ENCODE measurements at places on chromosomes 6 and 20.

DNA sequence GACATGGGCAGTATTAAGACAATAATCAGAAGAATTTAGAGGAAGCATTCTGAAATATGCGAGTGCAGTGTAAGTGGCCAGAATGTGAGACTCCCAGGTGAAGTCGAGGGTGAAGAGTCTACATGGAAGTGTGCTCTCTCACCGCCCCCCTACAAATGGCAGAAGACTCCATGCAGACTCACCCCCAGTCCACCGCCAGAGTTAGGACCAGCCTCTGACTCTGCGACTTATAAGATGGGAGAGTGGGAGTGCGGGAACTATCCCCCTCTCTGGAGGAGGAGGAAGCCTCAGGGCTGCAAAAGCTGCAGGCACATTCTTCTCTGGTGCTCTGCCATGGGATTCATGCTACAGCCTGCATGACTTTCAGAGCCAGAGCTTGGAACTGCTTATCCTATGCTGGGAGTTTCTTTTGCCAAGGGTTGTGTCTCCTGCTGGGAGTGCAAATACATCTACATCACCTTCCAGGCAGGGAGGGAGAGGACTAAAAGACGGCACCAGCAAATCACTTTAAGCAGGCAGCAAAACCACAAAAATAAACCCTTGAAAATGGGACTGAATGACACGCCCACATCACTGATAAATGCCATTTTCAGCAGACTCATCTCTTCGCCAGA lies 206.7 kb upstream of the SULF2 start:
- DNase-seq, result no peak

- no peak for DNase-seq
These were observed 102.5 kb upstream of the ARG1 start for GRCh38 chr6:131470534-131470933.

DNA sequence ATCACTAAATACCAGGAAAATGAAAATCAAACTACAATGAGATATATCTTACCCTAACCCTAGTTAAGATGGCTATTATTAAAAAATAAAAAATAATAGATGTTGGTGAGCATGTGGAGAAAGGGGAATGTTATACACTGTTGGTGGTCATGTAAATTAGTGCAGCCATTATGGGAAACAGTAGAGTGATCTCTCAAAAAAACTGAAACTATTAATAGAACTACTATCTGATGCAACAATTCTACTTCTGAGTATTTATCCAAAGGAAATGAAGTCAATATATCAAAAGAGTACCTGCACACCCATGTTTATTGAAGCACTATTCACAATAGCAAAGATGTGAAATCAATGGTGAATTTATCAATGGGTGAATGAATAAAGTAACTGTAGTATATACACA lies 48.6 kb downstream of the HLA-A start:
- DNase-seq, result no peak

- no peak for DNase-seq
These were observed 519.4 kb upstream of the ZNF337 start for GRCh38 chr20:26216025-26216424.

DNA sequence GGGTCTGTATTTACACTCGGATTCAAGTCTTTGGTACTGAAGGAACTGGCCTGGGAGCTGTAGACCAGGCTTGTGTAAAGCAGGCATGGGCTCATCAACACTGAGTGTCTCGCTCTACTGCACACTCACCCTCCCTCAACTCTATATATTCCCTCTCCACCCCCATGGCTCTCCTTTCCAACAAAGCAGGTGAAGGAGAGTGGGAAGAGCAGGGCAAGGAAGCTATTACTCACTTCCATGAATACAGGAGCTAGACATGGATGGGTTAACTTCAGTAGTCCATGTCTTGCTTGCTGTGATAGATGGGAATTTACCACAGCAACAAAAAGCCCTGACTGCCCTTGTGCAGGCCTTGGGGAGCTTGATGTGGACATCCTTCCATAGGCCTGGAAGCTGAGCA lies 20.7 kb upstream of the SLC2A12 start:
- no peak for DNase-seq

GRCh38 chr6:21826904-21827303 lies 233.4 kb downstream of the SOX4 start:
- no peak for DNase-seq

GRCh38 chr20:57170343-57170742 lies 96.1 kb downstream of the BMP7 start:
- no peak for DNase-seq

DNA sequence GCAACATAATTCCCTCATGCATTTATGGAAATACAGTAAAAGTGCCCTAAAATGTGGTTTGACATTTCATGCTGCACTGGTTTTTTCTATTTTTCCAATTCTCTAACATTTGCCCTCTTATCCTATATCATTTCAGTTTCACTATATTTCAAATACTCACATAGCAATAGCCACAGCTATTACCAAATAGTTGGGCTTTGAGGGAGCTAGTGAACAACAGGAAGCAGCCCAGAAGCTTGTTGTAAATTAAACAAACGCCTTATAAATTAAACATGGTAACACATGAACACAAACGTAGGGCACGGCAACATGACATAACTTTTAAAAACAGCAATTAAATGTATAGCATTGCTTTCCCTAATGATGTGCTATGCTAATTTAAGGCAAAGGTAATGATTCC lies 469.0 kb downstream of the CDC5L start:
- no peak for DNase-seq

Data from HS-5 (cell line).